Smooth muscle cell of the coronary artery (primary cell): ENCODE measurements at places on chromosomes 12 and 14. TPM values are rescaled to one million over a fixed set of nuclear protein-coding genes. Genes with fewer than 3 reads are reported as not detected.

ZCCHC8 gene
- total RNA-seq = 8.4 and 10.4 TPM in 2 replicates

ATL1 gene
- 0.98 and 8.7 TPM in 2 replicates for total RNA-seq

C12orf56 gene
- 0.23 TPM in 1 of 2 replicates, not detected in the other for total RNA-seq

SLC25A21 gene
- 0.15 TPM in 1 of 2 replicates, not detected in the other for total RNA-seq

SOX5 gene
- total RNA-seq = 0.15 and 0.59 TPM in 2 replicates

BHLHE41 gene
- 0.70 and 3.2 TPM in 2 replicates for total RNA-seq

KCNH5 gene
- total RNA-seq = under 0.01 and 0.15 TPM in 2 replicates

KRT83 gene
- total RNA-seq = not detected in 2 replicates

MANSC1 gene
- 0.47 and 1.8 TPM in 2 replicates for total RNA-seq

EPYC gene
- total RNA-seq = not detected in 2 replicates

MTHFD1 gene
- 38.9 and 41.8 TPM in 2 replicates for total RNA-seq

FOXJ2 gene
- 1.5 and 3.3 TPM in 2 replicates for total RNA-seq

OR4E2 gene
- total RNA-seq = not detected in 2 replicates

DHH gene
- 0.08 TPM in 1 of 2 replicates, not detected in the other for total RNA-seq
